Retina (tissue), 1 donor: ENCODE measurements at places on chromosomes 2 and 18.
A peak's percentile ranks its signal among the peaks of the same experiment; 100 is the strongest.

DNA sequence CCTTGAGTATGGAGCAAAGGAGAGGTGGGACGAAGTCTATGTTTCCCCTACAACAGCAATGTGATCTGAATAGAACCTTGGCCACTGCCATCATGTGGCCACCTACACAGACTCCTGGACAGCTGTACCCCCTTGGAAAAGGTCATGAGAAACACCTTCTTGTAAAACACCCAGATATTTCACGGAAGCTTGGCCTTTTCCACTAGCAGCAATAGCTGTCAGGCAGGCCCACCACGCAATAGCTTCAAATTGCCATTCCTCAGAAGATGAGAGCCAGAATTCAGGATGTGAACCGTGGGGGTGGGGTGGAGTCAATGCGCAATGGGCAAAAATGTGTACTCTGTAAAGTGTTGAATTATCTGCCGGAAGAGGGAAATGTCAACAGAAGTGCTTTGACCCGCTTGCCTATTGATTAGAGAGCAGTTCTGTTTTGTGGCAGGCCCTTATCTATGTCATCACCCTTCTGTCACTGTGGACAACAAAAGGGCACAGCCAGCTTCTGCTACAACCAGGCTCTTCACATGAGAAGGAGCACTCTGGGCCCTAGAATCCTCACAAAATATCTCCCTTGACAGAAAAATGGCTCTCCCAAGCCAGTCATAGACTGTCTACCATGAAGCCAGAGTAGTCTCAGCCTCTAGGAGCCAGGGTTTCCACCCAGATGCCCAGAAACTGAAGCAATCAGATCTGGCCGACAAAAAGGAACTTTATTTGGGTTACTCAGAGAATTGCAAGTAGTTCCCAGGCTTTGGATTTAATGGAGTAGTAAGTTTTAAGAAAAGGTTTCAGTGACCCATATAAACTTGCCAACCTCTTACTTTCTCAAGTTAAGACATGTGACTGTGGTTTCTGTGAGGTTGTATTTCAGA lies 9.5 kb downstream of the INPP1 start:
- peak; percentile 40 for DNase-seq

DNA sequence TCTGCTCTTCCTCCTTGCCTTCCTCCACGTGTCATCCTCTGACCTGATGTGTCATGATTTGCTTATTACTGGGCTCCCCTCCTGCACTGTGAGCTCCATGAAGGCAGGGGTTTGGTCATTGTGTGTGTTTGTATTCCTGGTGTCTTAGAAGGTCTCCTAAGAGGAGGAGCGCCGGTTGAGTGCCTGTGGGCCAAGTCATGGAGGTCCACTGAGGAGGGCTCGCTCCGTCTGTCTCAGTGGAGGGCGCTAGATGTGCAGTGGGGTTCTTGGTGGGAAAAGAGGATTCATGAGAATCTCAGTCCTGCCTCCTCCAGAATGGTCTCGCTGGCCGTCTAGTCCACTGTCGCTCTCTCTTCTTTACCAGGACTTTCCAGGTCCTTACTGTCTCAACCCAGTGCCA lies 100.2 kb downstream of the VWA3B start:
- no peak for DNase-seq

DNA sequence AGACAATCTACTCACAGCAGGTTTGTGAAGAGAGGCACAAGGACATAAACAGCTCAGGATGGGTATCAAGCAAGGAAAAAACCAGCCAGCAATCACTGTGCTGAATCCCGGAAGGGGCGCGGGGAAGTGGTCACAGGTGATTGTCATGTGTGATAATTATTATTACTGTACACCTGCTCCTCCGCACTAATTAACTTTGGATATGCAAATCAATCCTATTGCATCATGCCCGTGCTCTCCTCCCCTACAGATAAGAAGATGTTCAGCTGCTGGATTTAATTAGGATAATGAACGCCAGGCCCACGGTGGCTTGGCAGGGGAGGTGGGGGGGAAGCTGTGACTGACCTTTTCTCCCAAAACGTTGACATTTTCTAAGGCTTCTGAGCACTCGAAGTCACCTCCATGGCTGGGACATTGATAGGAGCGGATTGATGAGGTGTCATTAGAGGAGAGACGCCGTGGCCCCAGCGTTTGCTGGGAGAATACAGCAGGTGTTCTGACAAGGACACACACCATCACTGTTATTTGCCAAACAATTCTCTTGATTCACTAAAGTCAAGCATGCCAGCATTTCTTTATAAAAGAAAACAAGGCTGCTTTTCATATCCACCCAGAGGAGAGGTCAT lies 160.3 kb upstream of the VRK2 start:
- DNase-seq: peak; percentile 47

DNA sequence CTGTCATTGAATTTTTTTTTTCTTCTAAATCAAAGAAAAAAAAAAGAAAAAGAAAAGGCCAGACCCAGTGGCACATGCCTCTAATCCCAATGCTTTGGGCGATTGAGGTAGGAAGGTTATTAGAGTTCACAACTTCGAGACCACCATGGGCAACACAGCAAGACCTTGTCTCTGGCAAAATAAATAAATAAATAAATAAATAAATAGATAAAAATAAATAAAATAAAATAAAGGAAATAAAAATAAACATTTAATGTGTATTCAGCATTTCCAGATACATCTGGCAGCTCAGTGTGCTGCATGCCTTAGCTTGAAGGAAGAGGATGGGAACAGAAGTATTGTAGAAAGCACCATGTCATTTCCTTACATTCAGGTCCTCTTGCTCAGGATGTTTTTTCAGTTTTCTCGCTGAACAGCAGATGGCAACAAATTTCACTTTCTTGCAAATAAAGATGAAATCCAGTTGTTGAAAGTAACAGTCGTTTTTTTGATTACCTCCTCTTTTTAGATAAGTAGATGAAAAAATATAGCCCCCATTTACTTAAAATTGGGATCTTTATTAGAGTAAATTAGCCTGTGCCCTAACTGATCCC lies 25.7 kb upstream of the FAM178B start:
- DNase-seq: peak; percentile 28

DNA sequence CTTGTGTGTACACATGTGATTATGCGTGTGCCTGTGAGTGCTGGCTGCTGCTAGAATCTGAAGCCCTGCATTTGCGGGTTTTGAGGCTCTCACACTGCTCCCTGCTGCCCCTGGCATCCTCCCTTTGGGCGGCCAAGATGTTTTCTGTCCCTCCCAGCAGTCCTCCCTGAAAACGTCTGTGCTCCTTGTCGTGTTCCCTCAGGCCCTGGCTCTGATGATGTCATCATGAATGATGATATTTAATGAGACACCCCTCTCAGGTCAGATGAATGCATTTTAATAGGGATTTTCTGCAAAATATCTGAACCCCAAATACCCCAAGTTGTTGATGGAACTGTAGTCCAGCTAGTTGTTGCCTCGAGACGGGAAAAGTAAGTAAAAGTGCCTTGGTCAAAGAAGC lies 73.1 kb downstream of the TSHZ1 start:
- DNase-seq: no peak
